ENCODE measurements at places on chromosomes 6 and 20.

DNA sequence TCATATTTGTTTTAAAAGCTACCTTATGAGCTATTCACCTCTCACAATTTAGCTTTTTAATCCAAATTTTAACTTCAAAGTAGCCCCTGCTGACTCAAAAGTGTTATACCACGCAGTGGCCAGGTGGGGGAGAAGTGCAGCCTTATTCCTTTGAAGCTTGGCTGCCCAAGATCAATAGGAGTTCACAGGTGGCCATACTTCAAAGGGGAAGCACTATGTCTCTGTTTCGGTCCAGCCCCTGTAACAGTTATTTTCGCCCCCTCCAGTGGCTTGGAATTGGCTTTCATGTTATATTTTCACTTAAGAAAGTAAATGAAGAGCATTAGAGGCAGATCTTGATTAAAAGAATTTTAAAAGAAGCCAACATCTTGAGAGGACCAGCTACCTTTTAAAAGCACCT, 608.4 kb downstream of the EPHA7 start:
- DNase-seq = no peak

DNA sequence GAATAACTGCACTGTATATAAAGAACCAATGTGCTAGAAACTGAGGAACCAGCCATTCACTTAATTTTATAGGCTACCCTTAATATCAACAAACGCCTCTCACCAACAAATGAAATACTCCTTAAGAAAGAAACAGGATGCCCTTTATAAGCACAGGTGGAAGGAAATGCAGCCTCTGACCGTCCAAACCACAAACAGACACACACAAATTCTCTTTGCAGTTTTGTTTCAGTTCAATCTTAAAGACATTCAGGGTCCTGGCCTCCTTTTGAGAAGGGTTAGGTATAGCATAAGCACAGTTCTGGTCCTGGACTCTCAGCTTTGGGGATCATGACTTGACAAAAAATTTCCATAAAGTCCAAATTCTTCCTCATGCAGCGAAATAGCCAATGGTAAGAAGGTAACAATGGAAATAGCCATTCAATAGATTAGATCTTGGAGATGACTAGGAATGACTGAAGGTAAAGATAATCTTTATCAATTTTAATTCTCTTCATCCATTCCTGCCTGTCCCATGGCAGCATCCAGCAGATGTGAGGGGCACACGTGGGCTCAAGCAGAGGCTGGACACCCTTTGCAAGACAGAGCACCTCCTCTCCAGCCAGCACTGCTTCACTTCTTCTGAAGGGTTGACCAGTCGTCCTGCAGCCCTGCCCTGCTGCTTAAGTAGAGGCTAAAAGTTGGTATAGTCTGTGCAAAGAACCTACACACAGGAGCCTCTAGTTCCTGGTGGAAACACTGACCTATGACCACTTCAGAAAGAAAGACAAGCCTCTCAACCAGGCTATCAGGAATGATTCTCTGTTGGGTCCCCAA, 123.9 kb downstream of the CD83 start:
- no peak for DNase-seq

GRCh38 chr6:14365393-14365792, 247.8 kb downstream of the CD83 start:
- DNase-seq = no peak

GRCh38 chr6:30730601-30731435, 10.7 kb downstream of the TUBB start:
- DNase-seq = peak; percentile 84

DNA sequence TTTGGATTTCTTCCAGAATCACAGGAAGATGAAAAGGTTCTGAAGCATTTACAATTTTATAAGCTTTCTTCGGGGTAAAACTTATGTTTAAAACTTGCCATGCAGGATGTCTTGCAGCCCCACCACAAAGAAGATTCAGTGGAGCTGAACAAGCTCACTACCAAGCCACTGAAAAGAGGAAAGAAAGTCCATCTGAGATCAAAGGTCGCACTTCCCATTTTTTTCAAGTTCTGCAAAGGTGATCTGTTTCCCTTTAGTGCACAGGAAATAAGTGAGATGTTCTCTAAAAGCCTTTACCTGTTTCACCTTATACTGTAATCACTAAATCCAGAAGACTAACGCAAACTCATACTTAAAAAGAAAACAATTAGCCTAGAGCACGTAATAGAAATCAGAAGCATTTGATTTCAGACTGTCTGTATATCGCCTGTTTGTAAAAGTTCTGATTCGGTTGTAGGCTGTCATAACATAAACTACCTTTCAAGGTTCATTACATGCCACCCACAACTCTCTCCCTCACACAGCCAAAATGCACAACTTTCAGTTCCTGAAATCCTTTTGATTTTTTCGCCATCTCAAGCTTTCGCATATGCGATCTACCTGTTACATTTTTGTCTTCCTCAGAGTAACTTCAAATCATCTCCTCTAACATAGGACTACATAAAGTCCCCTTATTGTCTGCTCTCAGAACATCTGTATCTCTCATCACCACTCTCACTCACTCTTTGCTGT, 1.8 kb downstream of the ECHDC1 start:
- DNase-seq = no peak

- DNase-seq = no peak
Measured at GRCh38 chr6:4747588-4747987, 28.6 kb upstream of the CDYL start.

- no peak for DNase-seq
Measured at GRCh38 chr20:58306421-58307261, 2.9 kb upstream of the RAB22A start.

- no peak for DNase-seq
Measured at GRCh38 chr6:33204165-33204414, 365 bp upstream of the HSD17B8 start.

- no peak for DNase-seq
Measured at GRCh38 chr20:18742841-18743240, 70.7 kb upstream of the SCP2D1 start.

- DNase-seq = no peak
Measured at GRCh38 chr6:43814865-43815264, 44.9 kb downstream of the VEGFA start.

GRCh38 chr6:26223228-26223627, 136.0 kb downstream of the HFE start:
- DNase-seq = peak; percentile 17

GRCh38 chr20:42340368-42340767, 722.2 kb upstream of the CHD6 start:
- no peak for DNase-seq

DNA sequence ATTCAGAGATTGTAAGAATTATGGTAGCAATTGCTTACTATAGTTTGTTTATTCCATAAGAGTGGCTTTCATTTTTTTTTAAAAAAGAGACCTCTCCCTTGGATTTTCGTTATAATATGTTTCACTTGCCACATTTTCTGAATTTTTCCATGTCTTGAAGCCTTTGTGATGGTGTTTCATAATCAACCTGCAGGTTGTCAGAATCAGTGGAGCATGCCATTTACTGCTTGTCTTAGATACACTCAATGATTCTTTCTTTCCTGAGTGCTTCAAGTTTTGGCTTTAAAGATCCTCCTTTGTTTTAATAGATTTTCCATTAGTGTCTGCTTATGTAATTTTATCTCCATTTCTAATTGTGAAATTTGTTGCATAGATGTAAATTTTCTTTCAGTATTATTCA, 31.2 kb downstream of the KCNQ5 start:
- DNase-seq = no peak

- no peak for DNase-seq
Measured at GRCh38 chr6:2749969-2750600, 637 bp downstream of the MYLK4 start.

- no peak for DNase-seq
Measured at GRCh38 chr6:141700819-141701218, 431.9 kb upstream of the GJE1 start.

DNA sequence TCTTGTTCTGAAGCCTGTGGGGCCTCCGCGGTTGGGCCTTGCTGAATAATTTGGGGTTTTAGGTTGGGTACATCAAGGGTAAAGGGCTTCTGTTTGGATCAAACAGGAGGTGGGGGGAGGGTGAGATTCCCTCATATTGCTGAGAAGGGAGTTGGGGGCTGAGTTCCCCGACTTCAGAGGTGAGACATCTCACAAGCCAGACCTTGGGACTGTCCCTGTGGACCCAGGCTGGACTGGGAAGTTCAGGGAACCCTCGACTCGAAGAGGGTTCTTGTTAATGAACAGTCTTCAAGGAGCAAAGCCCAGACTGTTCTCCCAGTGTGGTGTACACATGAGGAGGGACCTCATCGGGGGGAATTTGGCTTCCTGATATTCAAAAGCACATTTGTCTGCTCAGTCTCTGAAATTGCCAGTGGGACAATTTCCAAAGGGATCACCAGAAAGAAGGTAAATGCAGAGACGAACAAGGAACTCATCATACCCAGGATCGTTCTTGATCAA, 118.5 kb downstream of the SYCP2 start:
- no peak for DNase-seq

DNA sequence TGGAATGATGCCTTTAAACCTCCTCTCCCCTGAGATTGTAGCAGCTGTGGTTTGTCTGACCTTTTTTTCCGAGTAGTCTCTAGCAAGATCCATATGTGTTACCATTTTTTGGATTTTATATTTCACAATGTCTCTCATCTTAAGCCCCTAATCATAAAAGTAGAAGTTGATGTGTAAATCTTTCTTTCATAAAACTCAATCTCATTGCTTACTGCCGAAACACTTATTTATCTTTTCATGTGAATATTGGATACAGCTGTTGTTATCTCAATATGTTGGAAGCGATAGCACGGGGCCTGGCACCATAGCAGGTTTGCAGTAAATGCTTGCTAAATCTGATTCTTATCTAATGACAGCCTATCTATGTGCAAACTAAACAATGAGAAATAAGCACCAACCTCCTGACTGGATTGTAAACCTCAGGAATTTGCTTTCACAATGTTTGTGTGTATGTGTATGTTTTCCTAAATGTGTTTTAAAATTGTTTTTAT, 14.2 kb downstream of the SMPDL3A start:
- DNase-seq = no peak

DNA sequence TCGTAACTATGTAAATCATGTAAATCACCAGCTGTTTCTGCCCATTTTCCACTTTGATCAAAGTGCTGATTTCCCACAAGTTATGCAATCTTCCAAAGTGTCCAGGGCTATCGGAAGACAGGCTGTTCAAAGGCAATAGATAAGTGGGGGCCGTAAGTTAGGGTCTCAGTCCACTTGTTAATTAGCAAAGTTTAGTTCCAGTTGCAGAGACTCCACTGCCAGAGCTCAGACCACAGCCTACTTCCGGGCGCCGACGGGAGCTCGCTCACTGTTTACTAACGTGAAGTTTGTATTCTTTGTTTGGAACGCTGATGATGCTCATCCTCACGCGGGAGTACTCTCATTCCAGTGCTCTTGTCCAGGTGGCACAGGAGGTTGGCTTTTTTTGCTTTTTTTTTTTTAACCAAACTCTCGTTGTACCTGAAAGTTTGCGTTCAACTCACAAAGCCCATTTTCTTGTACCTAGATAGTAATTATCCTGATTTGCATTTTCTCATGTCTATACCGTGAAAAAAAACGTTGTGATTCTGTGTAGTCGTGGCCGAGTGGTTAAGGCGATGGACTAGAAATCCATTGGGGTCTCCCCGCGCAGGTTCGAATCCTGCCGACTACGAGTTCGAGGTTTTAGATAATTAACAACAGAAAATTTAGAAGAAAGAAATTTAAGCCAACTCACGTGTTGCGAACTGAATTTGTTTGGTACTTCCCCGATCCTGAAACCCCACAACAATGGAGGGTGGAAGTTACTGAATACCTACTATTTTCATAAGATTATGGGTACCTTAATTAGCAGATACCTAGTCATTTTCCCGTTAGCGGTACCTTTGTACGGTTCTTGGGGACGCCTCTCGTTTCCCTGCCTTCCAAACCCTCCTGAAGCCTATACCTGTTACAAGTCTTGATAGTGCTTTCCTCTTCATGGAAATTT, 29.9 kb upstream of the ZNF184 start:
- peak; percentile 26 for DNase-seq

All from DMS79 treated with DMSO at 0.1 percent for 48 hours (cell line).